ENCODE measurements at places on chromosomes 3 and 15.

DNA sequence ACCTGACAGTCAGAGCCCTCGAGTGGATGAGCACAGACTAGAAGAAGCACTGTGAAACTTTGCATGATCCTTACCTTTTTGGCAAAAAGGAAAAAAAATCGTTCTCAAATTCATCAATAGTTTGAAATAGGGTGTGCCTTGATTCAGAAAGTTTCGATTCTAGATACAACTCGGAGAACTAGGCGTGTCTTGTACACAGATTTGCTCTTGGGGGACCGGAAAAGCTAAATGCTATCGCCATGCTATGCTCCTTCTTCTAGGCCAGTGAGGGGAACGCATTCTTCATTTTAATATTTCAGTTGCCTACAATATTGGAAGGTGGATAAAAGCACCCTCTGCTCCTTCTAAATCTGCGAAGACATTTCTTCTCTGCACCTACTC is 25.0 kb downstream of the CD86 start:
- no peak for DNase-seq

- DNase-seq: no peak
Observed at GRCh38 chr3:157112536-157112935, 47.4 kb downstream of the CCNL1 start.

GRCh38 chr3:32310918-32311839 is 72.7 kb downstream of the CMTM8 start:
- no peak for DNase-seq

DNA sequence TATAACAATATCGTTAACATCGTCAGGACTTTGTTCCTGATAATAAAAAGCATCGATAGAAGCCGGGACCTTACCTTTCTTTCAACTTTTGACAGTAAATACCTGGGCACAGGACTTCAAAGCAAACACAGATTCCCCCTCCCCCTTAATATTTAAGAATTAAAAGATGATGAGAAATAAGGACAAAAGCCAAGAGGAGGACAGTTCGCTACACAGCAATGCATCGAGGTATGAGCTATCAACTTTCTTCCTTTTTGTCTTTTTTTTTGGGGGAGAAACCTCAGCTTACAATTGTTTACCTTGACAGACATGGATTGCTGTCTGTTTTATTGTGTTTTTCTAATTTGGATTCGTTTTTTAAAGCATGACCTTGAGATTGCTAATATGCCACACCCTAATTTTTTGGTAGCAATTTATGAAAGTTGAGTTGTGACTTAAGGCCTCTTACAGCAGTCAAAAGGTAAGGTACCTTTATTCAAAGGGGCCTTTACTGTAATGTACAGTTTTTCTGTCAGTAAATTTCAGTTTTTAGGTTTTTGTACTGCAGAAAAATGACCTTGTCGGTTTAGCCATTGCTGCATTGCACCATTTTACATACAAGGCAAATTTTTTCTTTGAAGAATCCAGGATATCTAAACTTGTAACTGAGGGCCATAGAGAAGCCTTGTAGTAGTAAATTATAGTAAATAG is 1.1 kb downstream of the CHD2 start:
- DNase-seq: no peak

DNA sequence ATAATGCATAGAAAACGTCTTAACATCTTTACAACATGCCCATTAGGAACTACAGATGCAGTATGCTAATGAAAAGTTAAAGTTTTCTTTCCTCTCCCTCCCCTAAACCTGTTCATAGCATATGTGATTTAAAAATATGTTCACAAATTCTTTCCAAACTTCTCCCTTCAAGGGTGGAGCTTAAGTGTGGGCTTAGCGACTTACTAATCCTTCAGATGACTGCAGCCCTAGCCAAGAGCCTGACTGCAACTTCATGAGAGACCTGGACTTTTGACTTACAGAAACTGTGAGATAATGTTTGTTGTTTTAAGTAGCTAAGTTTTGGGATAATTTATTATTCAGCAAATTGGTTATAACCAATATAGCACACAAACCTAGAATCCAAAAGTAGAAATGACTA is 22.0 kb upstream of the ANXA2 start:
- DNase-seq: no peak

- DNase-seq: no peak
Observed at GRCh38 chr3:119365418-119365817, 71.2 kb downstream of the ARHGAP31 start.

DNA sequence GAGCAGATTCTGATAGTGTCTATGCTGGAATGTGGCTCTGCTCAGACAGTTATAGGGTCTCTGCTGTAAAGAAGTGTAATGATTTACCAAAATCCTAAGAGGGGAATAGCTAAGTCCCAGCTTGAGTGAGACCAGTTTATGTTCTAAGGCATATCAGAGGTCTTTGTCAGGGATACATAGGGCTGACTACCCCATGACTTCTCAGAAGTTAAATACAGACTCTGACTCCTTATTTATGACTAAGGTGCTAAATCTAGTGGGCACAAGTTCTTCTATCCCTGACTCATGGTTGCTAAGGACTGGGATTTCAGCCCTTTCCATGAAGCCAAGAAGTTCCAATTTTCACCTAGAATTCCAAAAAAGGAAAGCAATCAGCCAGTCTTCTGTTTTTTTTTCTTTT is 192.6 kb upstream of the POU1F1 start:
- no peak for DNase-seq

DNA sequence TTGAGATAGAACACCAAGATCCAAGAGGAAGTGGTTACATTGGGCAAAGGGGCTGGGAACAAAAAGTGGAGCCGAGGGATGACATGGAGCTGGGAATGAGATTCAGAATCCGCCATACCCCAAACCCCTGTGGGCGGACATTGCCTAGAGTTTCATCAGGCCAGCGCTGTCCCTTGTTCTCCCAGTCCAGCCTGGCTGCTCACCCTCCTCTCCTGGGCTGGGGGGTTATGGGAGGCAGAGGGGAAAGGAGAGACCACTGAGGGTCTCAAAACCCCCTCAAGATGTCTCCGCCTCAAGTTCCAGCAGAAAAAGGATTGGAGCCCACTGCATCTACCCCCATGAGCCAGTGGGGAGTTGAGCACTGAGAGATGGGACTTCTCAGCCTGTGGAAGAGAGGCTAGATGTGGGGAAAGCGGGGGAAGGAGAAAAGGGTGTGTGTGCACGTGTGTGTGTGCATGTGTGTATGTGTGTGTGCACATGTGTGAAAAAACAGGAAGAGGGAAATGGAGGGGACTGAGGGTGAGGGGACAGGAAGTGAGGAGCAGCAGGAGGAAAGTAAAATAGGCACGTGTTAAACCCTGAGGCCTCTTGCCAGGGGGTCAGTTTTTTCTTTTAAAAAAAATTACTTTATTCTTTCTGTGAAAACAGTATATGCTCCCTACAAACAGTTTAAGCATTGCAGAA is 14.3 kb downstream of the GRM2 start:
- DNase-seq: no peak

- no peak for DNase-seq
Observed at GRCh38 chr15:73354241-73354640, 14.5 kb downstream of the HCN4 start.

- DNase-seq: no peak
Observed at GRCh38 chr3:169634618-169635236, 28.8 kb downstream of the MECOM start.

DNA sequence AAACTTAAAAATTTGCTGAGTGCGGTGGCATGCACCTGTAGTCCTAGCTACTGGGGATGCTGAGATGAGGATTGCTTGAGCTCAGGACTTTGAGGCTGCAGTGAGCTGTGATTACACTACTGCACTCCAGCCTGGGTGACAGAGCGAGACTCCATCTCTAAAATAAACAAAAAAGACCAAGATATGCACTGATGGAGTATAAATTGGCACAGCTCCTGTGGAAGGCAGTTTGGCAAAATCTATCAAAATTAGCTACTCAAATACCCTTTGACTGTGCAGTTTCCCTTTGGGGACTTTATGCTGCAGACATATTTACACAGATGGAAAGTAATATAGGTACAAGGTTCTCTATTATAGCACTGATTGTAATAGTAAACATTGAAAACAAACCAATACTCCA is 18.1 kb upstream of the U2SURP start:
- DNase-seq: no peak

- no peak for DNase-seq
Observed at GRCh38 chr15:34610354-34610753, 26.9 kb upstream of the GOLGA8B start.

Measured in immature natural killer cell (primary cell).